Ovary (tissue), 10 donors: ENCODE measurements at places on chromosomes 4 and X.

DNA sequence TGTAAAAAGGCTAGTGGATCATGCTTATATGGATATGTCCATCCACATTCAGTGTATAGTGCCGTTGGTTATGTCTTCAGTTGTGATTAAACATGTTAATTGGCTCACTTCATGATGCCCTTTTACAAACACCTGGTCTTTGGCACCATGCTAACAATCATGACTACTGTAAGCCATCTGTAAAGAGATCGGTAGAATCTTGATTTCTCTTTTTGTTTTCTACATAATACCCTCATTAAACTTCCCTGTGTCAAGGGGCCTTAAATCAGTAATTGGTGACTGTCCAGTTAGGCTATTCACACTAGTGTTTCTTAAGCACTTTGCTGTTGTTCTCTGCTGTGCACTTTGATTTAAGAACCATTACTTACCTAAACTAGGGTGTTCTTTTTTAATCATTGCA, 475.2 kb downstream of the RPA4 start:
- no peak for DNase-seq

DNA sequence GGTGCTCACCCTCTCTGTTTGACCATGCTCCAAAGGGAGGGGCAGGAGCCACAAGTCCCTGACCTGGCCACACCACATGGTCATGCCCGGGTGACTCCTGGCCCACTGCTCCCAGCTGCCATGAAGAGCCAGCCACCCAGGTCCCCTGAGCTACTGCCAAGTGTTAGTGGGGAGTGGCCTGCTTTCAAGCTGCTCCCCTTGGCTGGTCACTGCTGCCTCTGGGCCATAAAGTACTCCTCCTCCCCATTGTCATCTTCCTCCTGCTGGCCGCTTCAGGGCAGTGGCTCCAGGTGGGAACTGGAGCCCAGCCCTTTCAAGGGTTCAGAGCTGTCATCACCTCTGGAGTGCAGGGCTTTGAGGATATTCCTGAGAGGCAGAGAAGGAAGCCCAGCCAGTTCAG, 27.3 kb upstream of the RBBP7 start:
- DNase-seq: no peak

DNA sequence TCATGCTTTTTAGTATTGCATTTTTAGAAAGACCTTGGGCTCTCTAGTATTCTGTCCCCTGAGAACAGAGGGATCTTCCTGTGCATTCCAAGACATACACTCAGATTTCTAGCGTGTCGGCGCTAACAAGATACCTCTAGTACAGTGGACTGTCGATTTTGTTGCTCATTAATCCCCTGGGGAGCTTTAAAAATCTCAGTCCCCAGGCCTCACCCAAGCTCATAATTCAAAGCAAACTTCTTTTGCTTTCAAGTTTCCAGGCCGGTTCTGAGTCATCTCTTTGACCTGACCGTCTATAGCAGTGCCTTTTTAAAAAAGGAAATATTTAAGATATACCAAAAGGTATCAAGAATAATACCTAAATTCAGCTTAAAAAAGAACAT, 137.0 kb downstream of the AMMECR1 start:
- no peak for DNase-seq

GRCh38 chr4:48680848-48681568, 99.1 kb downstream of the FRYL start:
- no peak for DNase-seq

DNA sequence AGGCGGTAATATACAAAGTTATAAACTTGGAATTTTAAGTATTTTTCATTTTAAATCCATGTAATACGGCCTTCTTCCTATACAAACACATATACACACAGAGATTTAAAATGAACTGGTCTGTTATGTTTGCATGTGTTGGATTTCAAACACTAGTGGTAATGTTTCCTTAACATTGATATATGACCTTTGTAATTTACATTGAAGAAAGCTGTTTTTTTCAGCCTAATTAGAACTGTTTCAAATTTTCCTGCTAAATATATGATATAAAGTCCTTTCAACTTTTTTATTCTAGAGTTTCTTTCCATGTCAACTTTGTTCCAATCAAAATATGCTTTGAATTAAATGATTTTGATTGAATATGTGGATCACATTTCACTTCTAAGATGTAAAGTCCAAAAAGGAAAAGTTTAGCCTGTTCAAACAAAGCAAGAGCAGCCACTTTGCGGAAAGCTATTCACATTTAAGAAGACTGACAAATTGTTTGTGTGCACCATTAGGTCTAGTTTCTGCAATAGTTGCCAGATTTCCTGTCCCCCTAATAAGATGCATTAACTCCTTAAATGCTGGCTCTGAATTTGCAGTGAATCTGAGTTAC, 226.0 kb upstream of the MAB21L2 start:
- DNase-seq: no peak

DNA sequence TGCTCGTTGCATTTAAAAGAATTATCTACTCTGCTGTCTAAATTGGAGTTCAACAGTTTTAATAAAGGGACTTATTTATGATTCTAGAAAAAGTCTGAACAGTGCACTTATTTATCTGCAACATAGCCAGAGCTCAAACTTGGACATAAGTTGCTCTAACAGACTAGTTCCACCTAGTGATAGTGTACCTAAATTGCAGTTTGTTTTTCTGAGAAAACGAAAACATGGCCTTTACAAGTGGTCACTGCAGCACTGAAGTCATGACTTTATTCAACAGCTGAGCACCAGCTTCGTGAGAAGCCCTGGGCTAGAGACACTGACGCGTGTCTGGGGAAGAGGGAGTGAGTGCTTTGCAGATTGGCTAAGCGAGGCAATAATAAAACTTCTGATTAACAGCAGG, 77.3 kb upstream of the IGSF1 start:
- no peak for DNase-seq

GRCh38 chrX:41085512-41085877, 250 bp downstream of the USP9X start:
- DNase-seq: peak; percentile 59

- no peak for DNase-seq
Observed at GRCh38 chr4:112173593-112174558, 28.6 kb downstream of the FAM241A start.

DNA sequence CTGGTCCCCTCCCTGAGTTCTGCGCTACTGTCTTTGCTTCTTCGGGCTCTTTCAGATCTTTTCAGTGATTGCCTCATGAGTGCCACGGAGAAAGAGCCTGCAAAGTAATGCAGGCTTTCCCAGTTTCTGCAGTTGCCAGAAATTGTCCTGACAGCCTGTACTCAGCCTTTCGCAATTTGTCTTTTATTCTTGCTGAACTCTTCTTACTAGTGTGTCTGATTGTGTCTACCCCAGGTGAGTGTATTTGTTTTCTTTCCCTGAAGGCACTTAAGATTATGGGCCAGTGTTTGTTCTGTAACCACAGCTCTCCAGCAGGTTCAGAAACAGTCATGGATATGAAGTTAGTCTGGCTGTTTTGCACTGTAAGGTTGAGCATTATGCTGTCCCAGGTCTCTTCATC, 47.1 kb downstream of the FAM193A start:
- DNase-seq: no peak

GRCh38 chr4:98682719-98683118, 24.3 kb upstream of the TSPAN5 start:
- DNase-seq: no peak

- DNase-seq: no peak
Observed at GRCh38 chrX:98407584-98407983, 1523.9 kb downstream of the RPA4 start.

GRCh38 chr4:74365761-74366160, 816 bp downstream of the EREG start:
- DNase-seq: no peak

DNA sequence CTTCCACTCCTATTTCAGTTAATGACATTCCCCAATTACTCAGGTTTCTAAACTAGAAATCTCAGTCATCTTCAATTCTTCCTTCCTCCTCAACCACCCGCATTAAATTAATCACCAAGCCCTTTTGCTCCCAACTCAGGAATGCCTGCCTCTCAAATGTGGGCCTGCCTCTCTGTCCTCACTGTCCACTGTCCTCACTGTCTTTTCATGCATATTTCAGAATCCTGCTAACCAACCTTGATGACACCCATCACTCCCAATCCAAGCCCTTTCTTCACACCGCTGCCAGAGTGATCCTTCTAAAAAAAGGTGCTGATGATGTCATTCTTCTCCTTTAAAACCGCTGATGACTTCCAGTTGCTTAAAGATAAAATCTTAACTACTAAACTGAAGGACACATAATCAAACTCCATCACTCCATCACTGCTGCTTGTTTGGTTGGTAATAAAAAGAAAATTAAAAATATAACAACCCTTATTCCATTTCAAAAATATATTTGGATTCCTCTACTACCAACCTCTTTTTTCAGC, 5.1 kb upstream of the APBB2 start:
- DNase-seq: no peak

- DNase-seq: no peak
Observed at GRCh38 chrX:68923147-68923546, 94.3 kb downstream of the EFNB1 start.
